ENCODE measurements at places on chromosomes 5 and 9. TPM values are rescaled to one million over a fixed set of nuclear protein-coding genes. Genes with fewer than 3 reads are reported as not detected.

The NR5A1 gene
- polyA plus RNA-seq, result not detected

- no peak for DNase-seq
Measured at GRCh38 chr5:157509587-157509986, 49.6 kb downstream of the NIPAL4 start.

The SLC36A1 gene
- polyA plus RNA-seq, result 8.7 TPM

- no peak for DNase-seq
Measured at GRCh38 chr5:9054821-9055589, 490.9 kb downstream of the SEMA5A start.

The PDGFRB gene
- 133 TPM for polyA plus RNA-seq

DNA sequence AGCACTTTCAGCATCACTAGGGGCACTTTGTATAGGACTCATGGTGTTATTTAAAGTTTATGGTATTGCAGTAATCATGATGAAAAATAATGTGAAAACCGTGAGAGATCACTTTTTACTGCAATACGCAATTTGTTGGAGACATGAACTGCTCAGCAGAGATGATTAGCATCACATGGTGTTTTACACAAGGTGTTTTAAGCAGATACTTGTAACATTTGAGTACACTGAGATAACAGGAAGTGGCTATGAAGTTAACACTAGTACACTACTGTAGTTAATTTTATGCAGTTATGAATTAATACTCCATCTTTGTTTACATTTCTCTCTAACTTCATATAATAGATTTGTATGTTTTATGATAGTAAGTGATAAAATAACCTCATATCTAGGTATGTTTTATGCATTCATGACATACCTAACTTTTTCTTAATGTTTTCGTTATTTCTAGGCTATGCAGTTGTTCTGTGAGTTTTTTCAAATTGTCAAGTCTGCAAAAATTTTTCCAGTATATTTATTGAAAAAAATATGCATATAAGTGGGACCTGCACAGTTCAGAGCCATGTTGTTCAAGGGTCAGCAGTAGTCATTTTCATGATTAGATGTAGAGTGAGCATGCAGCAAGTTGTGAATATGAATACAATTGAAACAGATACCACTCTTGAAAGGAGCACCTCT lies 13.0 kb downstream of the SUB1 start:
- no peak for DNase-seq

The RASGRF2 gene
- 17.5 TPM for polyA plus RNA-seq

GRCh38 chr5:132258102-132259068 lies 889 bp downstream of the PDLIM4 start:
- DNase-seq, result no peak

- no peak for DNase-seq
Measured at GRCh38 chr9:116027096-116027495, 126.5 kb upstream of the PAPPA start.

GRCh38 chr5:132867046-132867451 lies 607 bp downstream of the UQCRQ start:
- DNase-seq, result no peak

DNA sequence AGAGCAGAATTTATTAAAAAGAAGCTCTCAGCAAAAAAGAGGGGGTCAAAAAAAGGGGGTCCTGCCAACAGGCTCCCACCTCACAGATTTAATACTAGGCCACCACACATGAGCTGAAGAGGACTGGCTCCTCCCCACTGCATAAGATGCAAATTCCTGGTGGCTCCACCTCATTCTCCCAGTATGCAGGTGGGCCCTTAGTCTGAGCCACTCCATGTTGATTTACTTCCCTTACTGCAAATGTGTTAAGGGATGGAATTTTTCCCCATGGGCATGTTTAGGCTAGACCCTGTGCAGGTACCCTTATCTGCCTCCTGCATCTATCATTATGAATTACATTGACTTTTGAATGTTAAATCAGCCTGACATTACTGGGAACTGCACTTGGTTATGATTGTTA lies 82.9 kb downstream of the ISOC1 start:
- no peak for DNase-seq

The PCDHA3 gene
- polyA plus RNA-seq, result 0.74 TPM

DNA sequence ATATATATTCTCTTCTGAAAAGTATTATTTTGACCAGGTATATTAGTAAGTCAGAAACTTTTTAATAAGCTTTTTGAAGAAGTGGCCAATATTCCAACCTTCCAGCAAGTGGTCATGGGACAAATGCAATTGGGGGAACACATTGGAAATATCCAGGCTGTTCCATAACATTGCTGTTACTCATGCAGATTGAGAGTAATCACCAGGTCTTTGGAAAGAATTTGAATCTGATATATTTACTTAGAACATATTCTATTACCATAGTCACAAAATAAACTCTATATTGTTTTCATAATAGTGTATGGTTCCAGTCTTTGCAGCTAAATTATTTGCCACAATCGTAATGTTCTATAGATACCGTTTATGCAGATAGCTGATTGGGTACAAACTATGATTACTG lies 102.8 kb downstream of the TAF11L14 start:
- no peak for DNase-seq

DNA sequence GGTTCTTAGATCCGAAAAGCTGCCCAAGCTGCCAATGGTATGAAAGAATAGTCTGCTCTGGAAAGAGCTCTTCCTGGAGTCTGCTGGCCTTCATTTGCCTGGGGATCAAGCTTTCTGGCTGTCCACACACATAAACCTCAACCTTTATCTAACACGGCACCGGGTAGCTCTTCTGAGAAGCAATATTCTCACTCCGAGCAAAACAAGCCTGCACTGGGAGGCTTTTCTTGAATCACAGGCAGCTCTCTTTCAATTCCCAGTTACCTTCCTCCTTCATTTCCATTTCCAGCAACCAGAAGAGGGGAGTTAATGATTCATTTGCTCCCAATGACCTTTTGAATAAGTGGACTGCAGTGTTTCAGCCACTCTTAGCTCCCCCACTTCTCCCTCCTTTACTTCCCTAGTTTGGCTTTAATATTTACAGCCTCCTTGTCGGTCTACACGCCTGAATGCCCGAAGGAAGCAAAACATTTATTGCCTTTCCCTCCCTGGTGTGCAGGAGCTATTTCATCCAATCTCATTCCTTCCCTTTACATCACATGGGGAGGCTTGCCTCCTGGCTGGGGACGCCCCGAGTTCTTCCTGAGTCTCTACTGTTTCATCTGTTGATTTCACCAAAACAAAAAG lies 187.1 kb downstream of the ARHGEF28 start:
- DNase-seq, result peak; percentile 85

The IL7R gene
- polyA plus RNA-seq, result 1.6 TPM
